ENCODE measurements at places on chromosomes 5 and 9. TPM values are rescaled to one million over a fixed set of nuclear protein-coding genes. Genes with fewer than 3 reads are reported as not detected.

Gene PCDHGA8
- total RNA-seq, result 1.3 TPM

Gene GFI1B
- total RNA-seq, result not detected

Gene PCDHA8
- not detected for total RNA-seq

Gene CXCL14
- total RNA-seq, result 0.34 TPM

Gene OR13C2
- total RNA-seq, result not detected

Gene EPB41L4B
- total RNA-seq, result 55.7 TPM

Gene LRRC70
- total RNA-seq, result 1.9 TPM

Gene INSL6
- total RNA-seq, result not detected

Gene DRD1
- not detected for total RNA-seq

Gene FOXE1
- 7.9 TPM for total RNA-seq

Gene MARCHF11
- not detected for total RNA-seq

Gene C1QTNF3
- 1.00 TPM for total RNA-seq

Gene DMRT3
- total RNA-seq, result not detected

Gene CATSPER3
- total RNA-seq, result 0.21 TPM

Gene HACD4
- total RNA-seq, result 7.9 TPM

Gene PCDHGB4
- total RNA-seq, result 3.1 TPM

Gene GHR
- total RNA-seq, result 4.6 TPM

Gene KIF24
- 0.43 TPM for total RNA-seq

All from nasal cavity respiratory epithelium epithelial cell of viscerocranial mucosa (primary cell).